Left cardiac atrium (tissue), 4 donors: ENCODE measurements at places on chromosomes 2 and 18. TPM values are rescaled to one million over a fixed set of nuclear protein-coding genes. Genes with fewer than 3 reads are reported as not detected.

Gene LIMS4
- total RNA-seq, result 4.0 TPM

Gene LYG2
- not detected for total RNA-seq

Gene UGT1A4
- not detected for total RNA-seq

Gene GPBAR1
- 6.6 TPM for total RNA-seq

Gene GNLY
- total RNA-seq, result 2.8 TPM

Gene EDAR
- not detected for total RNA-seq

Gene SKA1
- total RNA-seq, result 0.21 TPM

Gene KCNS3
- total RNA-seq, result 2.8 TPM

Gene DSC1
- total RNA-seq, result 52.4 TPM

Gene PPP1CB
- total RNA-seq, result 326 TPM

Gene MFSD2B
- total RNA-seq, result 0.39 TPM

Gene ACMSD
- not detected for total RNA-seq

Gene POTEC
- total RNA-seq, result not detected

Gene BOLL
- not detected for total RNA-seq

Gene GKN1
- total RNA-seq, result not detected

Gene RPRM
- not detected for total RNA-seq

Gene PDCD1
- 1.2 TPM for total RNA-seq

Gene ATIC
- total RNA-seq, result 49.6 TPM

Gene IL36RN
- total RNA-seq, result not detected

Gene HSPD1
- total RNA-seq, result 164 TPM

Gene CTAGE1
- not detected for total RNA-seq

Gene PLGLB1
- 0.41 TPM for total RNA-seq

Gene CPO
- total RNA-seq, result 0.34 TPM

Gene GKN2
- total RNA-seq, result not detected

Gene SIX2
- total RNA-seq, result 1.0 TPM

Gene GCG
- total RNA-seq, result not detected

Gene HOXD9
- 0.27 TPM for total RNA-seq
